ENCODE measurements at places on chromosomes 4 and X.

DNA sequence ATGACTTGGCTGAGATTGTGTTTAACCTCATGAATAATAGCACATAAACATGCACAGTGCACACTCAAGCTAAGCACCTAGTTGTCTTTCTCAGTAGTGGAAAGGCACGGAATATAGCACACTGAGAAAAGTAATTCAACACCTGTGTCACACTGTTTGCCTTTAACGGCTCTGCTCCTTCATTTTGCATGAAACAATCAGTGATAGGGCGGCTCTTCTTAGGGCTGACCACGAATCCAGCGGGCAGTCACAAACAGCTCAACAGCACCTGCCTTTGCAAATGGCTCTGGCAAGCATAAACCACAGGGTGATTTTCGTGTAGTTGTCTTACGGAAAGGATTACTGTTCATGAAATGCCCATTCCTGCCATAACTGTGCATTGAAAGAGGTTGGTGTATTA lies 954.0 kb upstream of the TENM3 start:
- DNase-seq, result no peak

GRCh38 chr4:86530183-86530582 lies 63.9 kb upstream of the PTPN13 start:
- no peak for DNase-seq

GRCh38 chrX:154829926-154830442 lies 4.5 kb downstream of the SMIM9 start:
- no peak for DNase-seq

- no peak for DNase-seq
Measured at GRCh38 chr4:65538571-65538970, 131.7 kb downstream of the EPHA5 start.

GRCh38 chrX:10617186-10617998 lies 3.0 kb downstream of the MID1 start:
- no peak for DNase-seq

DNA sequence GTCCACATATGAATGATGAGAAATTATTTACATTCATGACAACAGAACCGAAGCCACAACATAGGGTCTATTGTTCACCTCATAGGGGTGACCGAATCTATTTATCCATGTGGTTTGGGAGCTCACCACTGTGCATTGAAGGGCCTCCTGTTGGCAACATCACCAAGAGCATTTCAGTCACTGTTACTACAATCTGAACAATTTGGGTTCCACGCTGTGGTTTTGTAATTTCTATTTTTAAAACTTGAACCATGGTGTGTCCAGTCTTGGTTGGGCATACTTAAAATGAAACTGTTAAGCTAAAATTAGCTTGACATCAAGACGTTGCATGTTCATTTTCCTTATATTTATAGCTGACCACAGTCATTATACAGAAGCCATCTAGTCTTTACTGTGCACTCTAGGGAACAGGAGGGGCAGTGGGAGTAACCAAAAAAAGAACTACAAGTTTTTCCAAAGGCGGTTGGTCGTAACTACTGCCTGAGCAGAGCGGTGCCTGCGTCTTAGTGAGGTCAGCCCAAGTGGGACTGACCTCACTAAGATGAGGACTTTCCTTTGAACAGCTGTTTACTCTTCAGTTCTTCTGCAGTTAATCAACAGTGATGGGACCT lies 192.1 kb downstream of the SPRY1 start:
- peak; percentile 76 for DNase-seq

- DNase-seq, result no peak
Measured at GRCh38 chrX:132206259-132206658, 13.0 kb downstream of the RAP2C start.

DNA sequence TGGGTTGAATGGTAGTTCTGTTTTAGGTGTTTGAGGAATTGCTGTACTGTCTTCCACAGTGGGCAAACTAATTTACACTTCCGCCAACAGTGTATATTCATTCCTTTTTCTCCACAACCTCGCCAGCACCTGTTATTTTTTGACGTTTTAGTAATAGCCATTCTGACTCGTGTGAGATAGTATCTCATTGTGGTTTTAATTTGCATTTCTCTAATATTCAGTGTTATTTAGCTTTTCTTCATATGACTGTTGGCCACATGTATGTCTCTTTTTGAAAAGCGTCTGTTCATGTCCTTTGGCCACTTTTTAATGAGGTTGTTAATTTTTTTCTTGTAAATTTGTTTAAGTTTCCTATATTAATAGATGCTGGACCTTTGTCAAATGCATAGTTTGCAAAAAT lies 26.9 kb upstream of the WDR17 start:
- DNase-seq, result no peak

DNA sequence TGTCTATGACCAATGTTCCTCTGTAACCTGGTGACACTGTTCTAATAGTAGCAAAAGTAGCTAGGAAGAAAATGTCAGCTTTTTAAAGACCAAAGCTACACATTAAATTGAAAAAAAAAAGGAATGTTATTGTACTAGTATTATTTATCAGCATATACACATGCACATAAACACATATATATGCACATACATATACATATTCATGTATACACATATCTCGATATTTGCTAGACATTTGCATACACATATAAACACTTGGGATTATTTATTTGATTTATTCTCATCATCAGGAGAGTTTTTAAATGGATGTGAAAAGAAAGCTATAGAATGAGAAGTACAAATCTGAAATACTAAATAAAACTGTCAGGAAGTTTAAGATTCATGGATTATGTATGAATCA lies 21.3 kb upstream of the NEIL3 start:
- no peak for DNase-seq

DNA sequence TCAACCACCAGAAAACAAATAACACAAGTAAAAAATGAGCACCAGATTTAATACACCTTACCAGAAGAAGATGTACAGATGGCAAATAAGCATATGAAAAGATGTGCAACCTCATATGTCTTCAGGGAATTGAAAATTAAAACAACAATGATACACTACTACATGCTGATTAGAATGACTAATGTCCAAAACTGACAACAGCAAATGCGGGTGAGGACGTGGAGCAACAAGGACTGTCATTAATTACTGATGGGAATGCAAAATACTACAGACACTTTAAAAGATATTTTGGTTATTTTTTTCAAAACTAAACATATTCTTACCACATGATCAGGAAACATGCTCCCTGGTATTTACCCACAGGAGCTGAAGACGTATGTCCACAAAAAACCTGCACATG lies 140.3 kb downstream of the FRYL start:
- peak; percentile 33 for DNase-seq

DNA sequence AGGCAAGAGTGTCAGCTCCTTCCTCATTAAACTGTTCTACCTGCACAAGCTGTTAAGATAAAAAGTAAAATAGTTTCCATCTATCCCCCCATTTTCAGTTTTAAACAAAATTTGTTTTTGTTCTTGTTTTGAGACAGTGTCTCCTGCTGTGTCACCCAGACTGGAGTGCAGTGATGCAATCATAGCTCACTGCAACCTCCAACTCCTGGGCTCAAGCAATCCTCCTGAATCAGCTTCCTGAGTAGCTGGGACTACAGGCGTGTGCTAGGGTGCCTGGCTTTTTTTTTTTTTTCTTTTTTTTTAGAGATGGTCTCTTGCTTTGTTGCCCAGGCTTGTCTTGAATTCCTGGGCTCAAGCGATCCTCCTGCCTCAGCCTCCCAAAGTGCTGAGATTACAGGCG lies 105.4 kb downstream of the HS6ST2 start:
- no peak for DNase-seq

GRCh38 chr4:86848732-86849619 lies at the start of gene SLC10A6:
TSS of gene SLC10A6 (minus strand) at chr4:86849384. CDS start at chr4:86849115, 269 bp downstream.
- peak; percentile 27 for DNase-seq

- no peak for DNase-seq
Measured at GRCh38 chrX:3940000-3940610, 226.7 kb upstream of the PRKX start.

DNA sequence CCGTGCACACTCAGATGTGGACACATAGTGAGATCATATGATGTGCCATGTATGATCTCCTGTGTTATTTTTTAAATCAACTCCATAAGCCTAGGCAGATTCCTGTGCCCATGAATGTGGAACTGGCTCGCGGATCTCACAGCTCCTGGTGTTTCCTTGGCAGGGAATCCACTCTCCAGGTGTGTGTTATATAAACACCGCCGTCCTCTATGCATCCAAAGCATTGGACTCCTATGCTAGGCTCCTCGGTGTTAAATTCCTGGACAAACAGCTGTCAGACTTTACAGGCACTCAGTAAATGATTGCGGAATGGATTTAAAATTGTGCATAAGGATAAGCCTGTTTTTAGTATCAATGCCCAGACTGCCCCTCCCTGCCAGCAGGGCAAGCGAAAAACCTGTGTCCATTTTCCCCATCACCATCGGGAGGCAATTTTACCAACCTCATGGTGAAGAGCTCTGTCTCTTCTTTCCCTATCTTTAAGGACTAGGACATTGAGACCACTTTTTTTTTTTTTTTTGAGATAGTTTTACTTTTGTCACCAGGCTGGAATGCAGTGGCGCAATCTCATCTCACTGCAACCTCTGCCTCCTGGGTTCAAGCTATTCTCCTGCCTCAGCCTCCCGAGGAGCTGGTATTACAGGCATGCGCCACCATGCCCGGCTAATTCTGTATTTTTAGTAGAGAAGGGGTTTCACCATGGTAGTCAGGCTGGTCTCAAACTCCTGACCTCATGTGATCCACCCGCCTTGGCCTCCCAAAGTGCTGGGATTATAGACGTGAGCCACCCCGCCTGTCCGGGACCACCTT lies 23.6 kb upstream of the GPR78 start:
- DNase-seq, result no peak

- DNase-seq, result no peak
Measured at GRCh38 chr4:81666491-81666890, 194.8 kb upstream of the RASGEF1B start.

- DNase-seq, result no peak
Measured at GRCh38 chr4:15130441-15130840, 128.2 kb downstream of the CPEB2 start.

DNA sequence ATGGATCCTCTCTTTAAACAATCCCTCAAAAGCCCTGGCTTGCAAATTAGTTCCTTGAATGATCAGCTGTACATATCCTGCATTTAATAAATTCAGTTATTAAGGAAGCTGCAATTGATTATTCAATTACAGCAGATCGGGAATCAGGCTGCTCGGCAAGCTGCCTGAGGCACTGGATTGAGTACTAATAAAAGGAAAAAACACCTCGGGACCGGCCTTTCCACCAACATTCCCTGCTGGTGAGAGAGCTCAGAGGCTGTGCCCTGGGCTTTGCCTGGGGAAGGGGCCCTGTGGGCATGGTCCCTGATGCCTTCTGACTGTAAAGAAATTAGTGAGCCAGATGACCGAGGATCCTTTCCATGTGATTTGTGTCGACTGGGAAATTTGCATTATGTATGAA lies 69.2 kb downstream of the SORCS2 start:
- DNase-seq, result no peak

GRCh38 chrX:77548751-77549150 lies 101.6 kb downstream of the FGF16 start:
- no peak for DNase-seq

GRCh38 chr4:17763931-17764330 lies 17.5 kb downstream of the FAM184B start:
- DNase-seq, result no peak

GRCh38 chrX:13764281-13764680 lies 29.7 kb downstream of the OFD1 start:
- no peak for DNase-seq

- DNase-seq, result no peak
Measured at GRCh38 chr4:172495769-172496168, 672.8 kb upstream of the GALNT7 start.

DNA sequence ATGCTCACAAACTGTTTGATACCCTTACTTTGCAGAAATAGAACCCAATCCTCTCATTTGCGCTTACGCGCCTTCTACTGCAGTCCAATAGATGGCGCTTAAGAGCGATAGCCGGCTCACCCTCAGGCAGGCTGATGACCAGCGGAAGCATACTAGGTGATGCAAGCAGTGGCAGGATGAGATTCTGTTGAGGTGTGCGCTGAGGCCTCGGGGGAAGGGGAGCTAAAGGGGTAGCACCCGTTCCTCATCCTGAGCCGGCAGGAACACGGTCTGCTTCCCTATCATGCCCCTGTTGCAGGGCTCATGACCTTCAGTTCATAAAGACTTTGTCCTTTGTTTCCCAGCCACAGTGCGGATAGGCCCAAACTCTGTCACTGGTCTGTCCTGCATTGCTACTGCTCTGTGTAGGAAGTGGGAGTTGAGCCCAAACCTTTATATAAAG lies 628.9 kb downstream of the TLL1 start:
- DNase-seq, result no peak

Measured in fibroblast of gingiva (primary cell).